Naive B cell (primary cell): ENCODE measurements at places on chromosomes 1 and 21. TPM values are rescaled to one million over a fixed set of nuclear protein-coding genes. Genes with fewer than 3 reads are reported as not detected.

The GUCA2A gene
- not detected for polyA plus RNA-seq

The CRNN gene
- polyA plus RNA-seq = not detected

The SGIP1 gene
- polyA plus RNA-seq = not detected

The IVNS1ABP gene
- 24.2 TPM for polyA plus RNA-seq

The KRTAP20-2 gene
- polyA plus RNA-seq = not detected

The MTARC2 gene
- 23.7 TPM for polyA plus RNA-seq

The KDF1 gene
- not detected for polyA plus RNA-seq

The PARK7 gene
- 300 TPM for polyA plus RNA-seq

The ATP1A4 gene
- polyA plus RNA-seq = not detected

The AZIN2 gene
- not detected for polyA plus RNA-seq
